ENCODE measurements at places on chromosomes 4 and X.
A peak's percentile ranks its signal among the peaks of the same experiment; 100 is the strongest.

DNA sequence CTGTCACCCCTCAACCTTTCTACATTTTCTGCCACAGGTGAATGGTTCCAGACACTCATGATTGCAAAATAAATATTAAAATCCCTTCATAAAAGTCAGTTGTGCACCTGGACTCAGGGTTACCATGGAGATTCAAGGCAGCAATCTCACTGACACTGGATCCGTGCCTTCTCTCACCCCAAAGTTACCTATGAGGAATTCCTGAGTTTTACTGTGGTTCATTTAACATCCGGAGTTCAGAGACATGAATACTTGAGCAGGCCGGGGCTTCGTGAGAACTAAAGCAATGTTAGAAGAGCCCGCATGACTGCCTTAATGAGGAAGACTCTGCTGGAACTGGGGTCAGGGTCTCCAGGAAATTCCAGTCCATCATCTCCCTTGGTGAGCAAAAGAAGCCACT, 12.5 kb upstream of the CLNK start:
- DNase-seq, result no peak

GRCh38 chr4:124055336-124055735, 657.2 kb downstream of the ANKRD50 start:
- DNase-seq, result no peak

GRCh38 chr4:161496-162284, 37.4 kb downstream of the ZNF718 start:
- no peak for DNase-seq

DNA sequence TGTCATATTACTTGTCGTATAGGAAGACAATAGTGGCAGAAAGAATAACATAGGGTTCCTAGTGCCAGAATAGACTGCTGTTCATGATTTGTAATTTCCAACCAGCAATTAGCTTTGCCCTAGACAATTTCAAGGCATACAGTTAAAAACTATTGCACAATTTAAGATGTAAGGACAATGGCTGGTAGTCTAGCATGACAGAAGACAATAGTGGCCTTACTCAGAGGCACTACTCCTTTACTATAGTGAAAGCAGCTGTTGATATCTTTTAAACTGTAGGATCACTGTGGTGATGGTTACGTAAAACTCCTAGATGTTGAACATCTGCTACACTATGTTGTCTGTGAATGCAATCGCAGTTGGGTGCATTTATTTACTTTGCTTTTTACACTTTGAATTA, 234.5 kb downstream of the RBMX2 start:
- no peak for DNase-seq

DNA sequence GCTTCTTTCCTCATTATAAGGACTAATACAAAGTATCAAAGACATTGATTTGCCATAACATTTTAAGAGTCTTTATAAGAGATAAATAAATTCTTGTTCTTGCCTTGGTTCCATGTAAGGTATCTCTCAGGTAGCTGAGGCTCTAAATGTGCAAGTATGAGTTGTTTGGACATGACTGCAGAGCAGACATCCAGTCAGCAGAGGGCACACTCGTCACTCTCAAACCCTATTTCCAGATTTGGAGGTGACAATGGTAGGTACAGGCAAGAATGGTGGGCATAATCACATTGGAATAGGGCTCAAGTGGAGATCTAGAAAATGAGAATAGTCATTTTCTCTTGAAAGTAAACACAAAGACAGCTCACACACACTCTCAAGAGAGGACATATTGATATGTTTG, 133.3 kb upstream of the ZIC3 start:
- DNase-seq, result peak; percentile 17

DNA sequence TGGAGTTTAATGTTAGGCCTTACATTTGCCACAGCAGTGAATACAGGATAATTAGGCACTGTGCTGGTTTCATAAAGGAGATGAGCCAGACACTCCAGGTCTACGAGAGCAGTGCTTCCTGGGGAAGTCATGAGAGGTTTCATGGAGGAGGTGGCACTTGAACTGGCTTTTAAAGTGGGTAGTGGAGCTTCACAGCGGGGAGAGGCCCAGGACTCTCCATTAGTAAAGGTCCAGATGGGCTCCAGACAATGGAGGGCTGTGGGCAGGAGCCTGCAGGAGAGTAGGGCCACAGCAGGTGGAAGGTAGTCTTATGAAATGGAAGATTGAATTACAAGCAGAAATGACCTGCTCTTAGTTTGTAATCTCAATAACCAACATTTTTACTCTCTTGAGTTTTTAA, 29.0 kb downstream of the CLDN22 start:
- DNase-seq, result no peak

GRCh38 chrX:133415276-133416105, at the start of gene GPC4:
Gene GPC4 (minus strand): TSS chrX:133415489. CDS start chrX:133414965, 524 bp downstream.
- no peak for DNase-seq

DNA sequence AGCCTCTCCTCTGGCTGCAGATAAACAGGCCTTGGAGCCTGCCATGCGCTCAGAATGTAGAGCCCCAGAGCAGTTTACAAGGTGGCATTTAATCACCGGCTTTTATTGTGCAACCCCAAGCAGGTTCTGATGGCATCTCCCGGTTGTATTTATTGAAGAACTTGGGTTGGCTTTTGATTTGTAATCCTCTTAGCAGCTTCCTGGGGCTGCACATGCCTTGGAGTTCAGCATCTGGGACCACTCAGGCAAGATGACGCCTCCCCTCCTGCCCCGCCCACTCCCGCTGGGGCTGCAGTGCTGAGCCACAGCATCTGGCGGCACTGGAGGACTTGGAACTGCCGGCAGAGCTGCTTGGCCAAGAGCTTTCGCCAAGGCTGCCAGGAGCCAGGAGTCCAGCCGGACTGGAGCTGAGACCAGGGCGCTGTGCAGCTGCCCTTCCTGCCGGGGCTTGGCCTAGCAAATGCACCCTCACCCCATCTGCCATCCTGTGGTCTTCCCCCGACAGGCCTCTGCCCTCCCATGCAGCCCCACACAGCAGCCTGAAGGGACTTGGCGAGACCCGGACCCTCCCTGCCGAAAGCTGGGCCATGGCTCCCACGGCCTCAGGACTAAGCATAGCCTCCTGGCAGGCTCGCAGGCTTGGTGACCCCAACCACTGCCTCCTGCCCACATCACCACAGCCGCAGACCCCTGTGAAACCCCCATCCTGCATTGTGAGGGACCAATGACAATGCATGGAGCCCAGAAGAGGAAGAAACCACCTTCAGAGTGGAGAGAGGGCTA, 5.4 kb downstream of the HTRA3 start:
- no peak for DNase-seq

DNA sequence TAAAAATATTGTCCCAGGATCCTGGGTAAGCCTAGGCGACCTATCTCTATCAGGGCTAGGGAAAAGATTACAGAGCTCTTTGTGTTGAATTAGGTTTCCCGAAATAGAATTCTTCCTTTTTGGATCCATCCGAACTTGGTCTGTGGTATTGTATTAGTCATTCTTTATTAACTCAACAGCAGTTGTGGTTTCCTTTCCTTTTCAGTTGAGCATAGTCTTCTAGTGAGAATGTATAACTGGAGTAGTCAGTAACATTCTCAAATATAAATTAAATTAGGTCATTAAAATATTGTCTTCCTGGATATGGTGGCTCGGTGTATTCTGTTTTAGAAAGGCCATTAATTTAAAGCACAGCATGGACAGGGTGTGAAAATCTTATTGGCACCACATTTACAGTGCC, 520.4 kb downstream of the NLGN4X start:
- DNase-seq, result no peak

DNA sequence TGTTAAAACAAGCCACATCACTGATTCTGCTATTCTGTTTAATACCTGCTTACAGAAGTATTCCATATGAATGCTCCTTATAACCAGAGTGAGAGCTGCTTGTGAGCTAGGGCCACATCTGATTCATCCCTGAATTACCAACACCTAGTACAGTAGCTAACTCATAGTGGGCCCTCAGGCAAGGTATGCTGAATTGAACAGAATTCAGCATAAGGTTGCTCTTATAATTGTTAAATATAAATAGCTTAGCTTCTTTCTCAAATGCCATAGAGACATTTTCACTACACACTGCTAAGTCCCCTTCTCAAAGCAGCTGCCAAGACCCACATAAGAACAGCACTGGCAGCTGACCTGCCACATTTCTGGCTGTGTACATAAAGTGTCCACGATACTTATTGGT, 27.0 kb upstream of the MCF2 start:
- DNase-seq, result no peak

DNA sequence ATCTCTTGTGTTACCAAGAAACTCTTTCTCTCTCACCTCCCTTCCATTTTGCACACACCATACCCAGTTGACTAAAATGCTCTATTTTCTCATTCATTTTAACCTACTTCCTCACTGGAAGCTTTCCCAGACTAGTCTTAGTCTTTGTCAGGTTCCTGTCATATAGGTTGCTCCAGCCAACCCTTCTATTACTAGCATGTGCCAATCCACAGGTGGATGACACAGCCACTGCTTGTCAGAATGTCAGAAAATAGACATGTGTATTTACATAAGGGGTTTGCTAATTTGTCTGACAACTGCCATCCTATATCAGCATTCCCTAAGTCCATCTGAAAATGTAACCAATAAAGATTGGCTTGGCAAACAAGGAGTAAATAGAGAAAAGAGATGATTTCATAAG, 239.2 kb upstream of the SMIM31 start:
- DNase-seq, result no peak

DNA sequence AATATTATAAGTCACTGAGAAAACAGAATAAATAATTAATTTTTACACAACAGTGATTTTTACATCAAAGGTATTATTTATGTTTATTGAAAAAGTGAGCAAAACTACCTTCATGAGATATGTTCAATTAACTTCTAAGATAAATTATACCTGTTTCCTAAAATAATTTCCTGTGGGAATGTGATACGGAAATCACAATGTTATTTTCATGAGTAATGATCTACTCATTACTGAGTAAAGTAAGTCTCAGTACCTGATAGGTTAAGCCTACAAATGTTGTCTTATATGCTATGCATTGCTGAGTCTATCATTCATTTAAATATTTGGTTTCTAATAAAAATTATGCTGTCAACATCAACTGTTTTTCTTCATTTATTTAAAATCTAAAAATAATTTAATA, 324.0 kb downstream of the STPG2 start:
- DNase-seq, result no peak

All from stimulated activated CD4-positive, alpha-beta T cell treated with anti-CD3 and anti-CD28 coated beads, Interleukin-2, amount 100 ng/mL, for 24 hours (primary cell).